Endothelial cell (in vitro differentiated cells): ENCODE measurements at places on chromosomes 7 and 10.
A peak's percentile ranks its signal among the peaks of the same experiment; 100 is the strongest.

GRCh38 chr10:26214551-26215395, 1.8 kb upstream of the GAD2 start:
- DNase-seq: no peak
- H3K27me3 ChIP-seq: peaks cover 24% of the 10 kb centered on the region
- no peak overlapping the region for H3K27ac ChIP-seq
- H3K36me3 ChIP-seq: peaks cover 4% of the 10 kb centered on the region
- peaks cover 42% of the 10 kb centered on the region for H3K4me1 ChIP-seq

DNA sequence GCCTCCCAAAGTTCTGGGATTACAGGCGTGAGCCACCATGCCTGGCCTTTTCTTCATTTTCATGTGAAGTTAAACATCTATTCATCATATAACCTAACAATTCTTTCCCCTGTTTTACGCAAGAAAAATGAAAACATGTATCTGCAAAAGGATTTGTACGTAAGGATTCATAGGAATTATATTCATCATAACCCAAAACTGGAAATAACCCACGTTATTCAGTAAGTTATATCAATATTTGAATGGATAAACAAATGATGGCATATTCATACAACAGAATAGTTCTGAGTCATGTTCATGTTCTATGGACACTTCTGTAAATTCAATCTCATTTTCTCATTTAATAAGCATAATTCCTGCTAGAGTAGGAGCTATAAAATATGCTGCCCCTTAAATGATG, 35.2 kb upstream of the CAV2 start:
- no peak overlapping the region for H3K4me3 ChIP-seq
- no peak for DNase-seq
- H3K27ac ChIP-seq: no peak overlapping the region
- H3K4me1 ChIP-seq: peaks cover 3% of the 10 kb centered on the region
- no peaks in the 10 kb centered on the region for H3K36me3 ChIP-seq

DNA sequence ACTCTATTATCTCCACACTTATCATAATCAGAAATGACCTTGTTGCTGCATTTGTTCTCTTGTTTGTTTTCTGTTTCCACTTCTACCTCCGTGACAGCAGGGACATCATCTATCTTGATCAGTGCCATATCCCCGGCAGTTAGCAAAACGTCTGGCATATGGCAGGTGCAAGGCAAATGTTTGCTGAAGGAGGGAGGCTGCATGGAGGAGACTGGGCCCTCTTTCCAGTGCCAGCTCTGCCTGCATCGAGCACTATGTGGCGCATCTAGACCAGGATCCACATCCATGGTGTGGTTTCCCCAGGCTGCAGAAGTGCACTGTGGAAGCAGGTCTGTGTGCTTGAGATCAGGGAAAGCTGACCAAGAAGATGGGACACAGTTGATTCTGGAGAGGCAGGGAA, 181.2 kb downstream of the KCNMA1 start:
- DNase-seq: no peak
- peaks cover 11% of the 10 kb centered on the region for H3K4me1 ChIP-seq
- H3K4me3 ChIP-seq: no peak overlapping the region
- peaks cover 2% of the 10 kb centered on the region for H3K27me3 ChIP-seq

- DNase-seq: no peak
- no peaks in the 10 kb centered on the region for H3K27me3 ChIP-seq
- no peak overlapping the region for H3K4me3 ChIP-seq
- no peak overlapping the region for H3K27ac ChIP-seq
- H3K36me3 ChIP-seq: no peaks in the 10 kb centered on the region
- peaks cover 8% of the 10 kb centered on the region for H3K4me1 ChIP-seq
These were observed 90.7 kb downstream of the CELF2 start for GRCh38 chr10:11108356-11108755.

DNA sequence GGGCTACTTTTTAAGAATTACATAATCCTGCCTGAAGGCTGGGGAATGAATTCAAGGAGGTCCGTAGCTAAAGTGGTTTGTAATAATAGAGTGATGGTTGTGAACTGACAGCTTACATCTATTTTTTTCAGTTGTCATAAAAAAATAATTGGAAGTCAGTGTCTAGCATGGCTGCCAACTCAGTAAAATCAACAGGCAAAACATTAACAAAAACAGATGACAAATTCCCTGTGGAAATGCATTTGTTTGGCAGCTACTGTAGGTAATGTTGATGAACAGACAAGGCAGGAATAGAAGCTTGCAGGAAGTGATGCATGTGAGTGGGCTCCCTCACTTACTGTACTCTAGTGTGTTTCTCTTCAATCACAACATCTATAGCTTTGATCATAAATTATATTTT, 766.0 kb upstream of the POT1 start:
- H3K4me3 ChIP-seq: no peak overlapping the region
- no peak overlapping the region for H3K27ac ChIP-seq
- H3K4me1 ChIP-seq: no peaks in the 10 kb centered on the region
- no peaks in the 10 kb centered on the region for H3K36me3 ChIP-seq

DNA sequence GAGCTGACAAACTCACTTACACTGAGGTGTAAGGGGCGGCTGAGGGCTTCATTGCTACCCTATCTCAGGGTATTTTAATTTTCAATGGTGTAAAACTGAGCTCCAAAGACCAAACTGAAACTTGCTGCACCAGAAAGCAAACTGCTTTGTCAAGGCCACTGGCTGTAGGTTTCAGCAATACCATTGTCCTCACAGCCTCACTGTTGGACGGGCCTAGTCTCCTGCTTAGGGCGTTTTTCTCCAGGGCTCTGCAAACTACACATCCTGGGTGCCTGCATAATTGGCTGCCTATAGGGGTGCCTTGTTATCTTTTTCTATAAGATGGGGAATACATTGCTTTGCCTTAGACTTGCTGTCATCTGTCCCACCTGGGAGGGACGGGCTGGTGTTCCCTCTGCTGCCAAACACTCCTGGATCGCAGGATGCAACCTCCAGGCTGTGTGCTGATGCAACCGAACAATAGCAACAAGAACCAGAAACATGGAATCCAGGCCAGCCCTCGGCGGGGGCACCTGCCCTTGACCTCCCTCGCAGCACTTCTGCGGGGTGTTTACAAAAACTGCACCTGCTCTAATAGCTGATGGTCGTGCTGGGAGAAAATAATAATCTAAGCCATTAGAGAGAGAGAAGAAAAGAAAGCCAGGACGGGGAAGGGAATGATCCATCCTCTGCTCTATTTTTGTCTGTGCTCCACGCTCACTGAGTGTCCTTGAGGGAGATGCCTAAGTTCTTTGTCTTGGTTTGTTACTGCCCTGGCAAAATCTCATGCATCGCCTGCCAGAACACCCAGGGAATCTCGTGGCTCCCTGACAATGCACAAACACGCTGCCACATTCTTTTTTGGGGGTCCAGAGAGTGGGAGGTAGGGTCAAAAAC, 104.5 kb downstream of the GALNT17 start:
- H3K36me3 ChIP-seq: no peaks in the 10 kb centered on the region
- DNase-seq: no peak
- no peaks in the 10 kb centered on the region for H3K27me3 ChIP-seq
- no peaks in the 10 kb centered on the region for H3K4me1 ChIP-seq

GRCh38 chr10:17819836-17820235, 10.7 kb downstream of the MRC1 start:
- H3K27ac ChIP-seq: no peak overlapping the region
- no peaks in the 10 kb centered on the region for H3K36me3 ChIP-seq
- no peak overlapping the region for H3K4me3 ChIP-seq
- peaks cover 15% of the 10 kb centered on the region for H3K4me1 ChIP-seq
- H3K27me3 ChIP-seq: peaks cover 2% of the 10 kb centered on the region

DNA sequence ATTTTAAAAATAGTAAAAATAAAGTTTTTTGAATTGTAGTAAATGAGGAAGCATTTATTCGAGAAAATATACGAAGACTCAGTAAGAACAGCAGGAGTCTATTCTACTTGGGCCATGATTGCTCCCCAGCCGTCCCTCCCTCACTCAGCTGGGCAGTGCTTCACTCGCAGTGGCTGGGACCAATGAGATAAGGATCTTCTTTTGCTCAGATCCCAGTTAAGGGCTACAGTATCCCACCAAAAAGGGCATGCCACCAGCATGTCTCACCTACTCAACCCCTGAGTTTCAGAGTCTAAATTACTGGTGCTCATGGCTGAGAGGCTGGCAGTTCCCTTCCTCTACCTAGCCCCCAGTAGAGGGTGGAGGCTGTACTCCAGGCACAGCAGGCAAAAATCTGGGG, 455.7 kb upstream of the PFKP start:
- no peak overlapping the region for H3K27ac ChIP-seq
- no peak for DNase-seq
- H3K36me3 ChIP-seq: no peaks in the 10 kb centered on the region
- no peaks in the 10 kb centered on the region for H3K27me3 ChIP-seq
- peaks cover 7% of the 10 kb centered on the region for H3K4me1 ChIP-seq
- no peak overlapping the region for H3K4me3 ChIP-seq

DNA sequence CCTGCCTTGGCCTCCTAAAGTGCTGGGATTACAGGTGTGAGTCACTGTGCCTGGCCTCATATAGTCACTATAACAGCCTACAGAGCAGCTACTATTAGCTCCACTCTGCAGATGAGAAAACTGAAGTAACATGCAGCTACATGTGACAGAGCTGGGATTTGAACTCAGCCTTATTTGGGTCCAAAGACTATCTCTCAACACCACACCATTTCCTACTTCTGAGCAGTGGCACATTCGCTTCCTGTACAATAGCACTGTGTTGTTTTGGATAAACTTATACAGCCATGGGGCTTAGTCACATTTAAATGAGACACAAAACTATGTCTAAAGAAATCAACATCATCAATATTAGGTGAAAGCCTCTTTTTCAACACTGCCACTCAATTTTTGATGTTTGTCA, 69.8 kb upstream of the DNAJB12 start:
- peaks cover 9% of the 10 kb centered on the region for H3K4me1 ChIP-seq
- peaks cover 31% of the 10 kb centered on the region for H3K36me3 ChIP-seq
- H3K27me3 ChIP-seq: no peaks in the 10 kb centered on the region
- H3K4me3 ChIP-seq: no peak overlapping the region

- H3K27ac ChIP-seq: no peak overlapping the region
- H3K36me3 ChIP-seq: peaks cover 7% of the 10 kb centered on the region
- H3K4me1 ChIP-seq: peaks cover 30% of the 10 kb centered on the region
- H3K4me3 ChIP-seq: no peak overlapping the region
- H3K27me3 ChIP-seq: no peaks in the 10 kb centered on the region
These were observed 24.7 kb downstream of the LRMDA start for GRCh38 chr10:75456122-75456521.

GRCh38 chr7:55400191-55400590, 35.1 kb downstream of the LANCL2 start:
- no peaks in the 10 kb centered on the region for H3K4me1 ChIP-seq
- H3K27ac ChIP-seq: no peak overlapping the region
- H3K4me3 ChIP-seq: no peak overlapping the region
- H3K36me3 ChIP-seq: peaks cover 16% of the 10 kb centered on the region
- H3K27me3 ChIP-seq: peaks cover 2% of the 10 kb centered on the region

- H3K27ac ChIP-seq: no peak within 1 kb of the TSS
- H3K4me3 ChIP-seq: peak within 1 kb of the TSS; percentile 91
- peaks cover 6% of the 10 kb centered on the region for H3K4me1 ChIP-seq
- peaks cover 8% of the 10 kb centered on the region for H3K27me3 ChIP-seq
These were observed at the start of gene GSDME for GRCh38 chr7:24757353-24758275. TSS of gene GSDME (minus strand) at chr7:24757464. CDS start at chr7:24749774, 7,690 bp downstream.

DNA sequence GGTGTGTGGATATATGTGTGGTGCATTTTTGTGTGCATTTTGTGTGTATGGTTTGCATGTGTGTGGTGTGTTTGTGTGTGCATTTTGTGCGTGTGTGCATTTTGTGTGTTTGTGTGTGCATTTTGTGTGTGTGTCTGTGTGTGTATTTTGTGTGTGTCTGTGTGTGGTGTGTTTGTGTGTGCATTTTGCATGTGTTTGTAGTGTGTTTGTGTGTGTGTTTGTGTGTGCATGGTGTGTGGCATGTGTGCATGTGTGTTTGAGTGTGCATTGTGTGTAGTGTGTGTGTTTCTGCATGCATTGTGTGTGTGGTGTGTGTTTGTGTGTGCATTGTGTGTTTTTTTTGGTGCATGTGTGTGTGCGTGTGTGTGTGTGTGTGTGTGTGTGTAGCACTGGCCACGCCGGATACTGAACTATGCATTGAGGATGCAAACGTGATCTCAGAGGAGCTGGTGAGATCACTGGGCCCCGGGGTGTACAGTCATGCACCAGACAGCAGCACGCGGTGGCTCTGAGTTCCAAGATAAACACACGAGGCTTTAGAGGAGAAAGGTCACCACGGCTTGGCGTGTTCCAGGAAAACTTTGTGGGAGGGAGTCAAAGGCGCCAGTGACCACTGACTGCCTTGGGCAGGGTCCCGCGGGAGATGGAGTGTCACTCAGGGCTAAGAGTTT, 106.6 kb upstream of the SHH start:
- no peaks in the 10 kb centered on the region for H3K4me1 ChIP-seq
- no peak overlapping the region for H3K27ac ChIP-seq
- H3K4me3 ChIP-seq: no peak overlapping the region
- peaks cover 6% of the 10 kb centered on the region for H3K36me3 ChIP-seq
- peaks cover 7% of the 10 kb centered on the region for H3K27me3 ChIP-seq

DNA sequence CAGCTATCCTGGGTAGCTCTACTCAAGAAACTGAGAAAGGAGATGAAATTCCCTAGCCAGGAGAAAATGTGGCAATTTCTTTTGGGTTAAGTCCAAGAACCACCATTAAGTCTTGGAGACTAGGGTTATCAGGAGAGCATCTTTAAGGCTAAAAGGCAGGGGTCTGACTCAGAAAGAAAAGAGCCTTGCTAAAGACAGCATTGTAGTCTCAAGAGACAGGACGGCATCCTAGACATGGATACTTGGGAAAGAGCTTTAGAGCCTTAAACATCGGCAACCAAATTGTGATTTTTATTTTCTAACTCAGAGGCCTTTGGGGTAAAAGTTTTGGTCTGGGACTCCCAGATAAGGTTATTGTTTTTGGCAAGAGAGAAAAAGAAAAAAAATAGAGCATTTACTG, 83.1 kb downstream of the FAS start:
- H3K36me3 ChIP-seq: no peaks in the 10 kb centered on the region
- no peaks in the 10 kb centered on the region for H3K27me3 ChIP-seq
- DNase-seq: no peak

- H3K27me3 ChIP-seq: peaks cover 3% of the 10 kb centered on the region
- no peak overlapping the region for H3K27ac ChIP-seq
- H3K4me1 ChIP-seq: no peaks in the 10 kb centered on the region
- H3K4me3 ChIP-seq: no peak overlapping the region
- H3K36me3 ChIP-seq: no peaks in the 10 kb centered on the region
These were observed 61.5 kb downstream of the SLIT1 start for GRCh38 chr10:97124211-97124610.

- peaks cover 3% of the 10 kb centered on the region for H3K4me1 ChIP-seq
- no peak overlapping the region for H3K27ac ChIP-seq
- DNase-seq: no peak
- H3K36me3 ChIP-seq: no peaks in the 10 kb centered on the region
These were observed 506 bp upstream of the FAM170B start for GRCh38 chr10:49134327-49134726.

GRCh38 chr10:100528123-100528886, 1.4 kb downstream of the NDUFB8 start:
- no peak for DNase-seq
- peak overlapping the region; percentile 19 for H3K27ac ChIP-seq
- H3K36me3 ChIP-seq: peaks cover 31% of the 10 kb centered on the region
- H3K4me1 ChIP-seq: peaks cover 20% of the 10 kb centered on the region
- no peaks in the 10 kb centered on the region for H3K27me3 ChIP-seq
